ENCODE measurements at places on chromosomes 4 and X.

DNA sequence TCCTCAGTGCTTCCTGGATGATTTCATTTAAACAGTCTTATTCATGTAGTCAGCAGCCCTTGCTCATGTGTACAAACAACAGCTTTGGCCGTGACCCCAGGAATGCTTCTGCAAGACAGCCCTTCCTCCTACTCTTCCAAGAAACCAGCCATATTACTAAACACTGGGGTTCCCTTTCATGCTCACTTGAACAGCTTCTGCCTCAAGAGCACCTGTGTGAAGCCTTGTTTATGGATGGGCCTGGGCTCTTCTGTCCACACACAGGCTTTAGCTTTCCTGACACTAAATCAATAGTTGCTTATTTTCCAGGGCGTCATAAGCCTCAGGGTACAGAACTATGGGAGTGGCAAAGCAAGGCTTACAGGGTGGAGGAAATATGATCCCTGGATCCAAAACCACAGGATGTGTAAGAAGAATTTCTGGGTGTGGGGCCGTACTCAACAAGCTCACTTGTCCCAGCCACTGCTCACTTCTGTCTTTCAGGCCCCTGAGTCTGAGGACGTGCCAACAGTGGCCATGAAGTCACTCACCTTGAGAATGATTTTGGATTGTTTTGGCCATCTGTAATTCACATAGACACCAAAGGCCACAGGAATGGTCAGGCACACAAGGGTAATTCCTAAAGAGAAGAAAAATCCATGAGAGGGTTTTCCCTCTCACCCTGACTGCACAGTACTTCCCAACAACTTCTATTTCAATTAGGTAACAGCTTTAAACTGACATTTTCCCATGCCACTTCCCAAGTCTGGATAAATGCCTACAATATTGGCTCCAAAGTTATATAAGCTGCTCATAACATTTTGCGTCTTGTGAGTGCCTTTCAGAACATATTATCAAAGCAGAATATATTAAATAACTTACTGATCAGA lies 17.7 kb downstream of the SLC10A6 start:
- no peak for DNase-seq

DNA sequence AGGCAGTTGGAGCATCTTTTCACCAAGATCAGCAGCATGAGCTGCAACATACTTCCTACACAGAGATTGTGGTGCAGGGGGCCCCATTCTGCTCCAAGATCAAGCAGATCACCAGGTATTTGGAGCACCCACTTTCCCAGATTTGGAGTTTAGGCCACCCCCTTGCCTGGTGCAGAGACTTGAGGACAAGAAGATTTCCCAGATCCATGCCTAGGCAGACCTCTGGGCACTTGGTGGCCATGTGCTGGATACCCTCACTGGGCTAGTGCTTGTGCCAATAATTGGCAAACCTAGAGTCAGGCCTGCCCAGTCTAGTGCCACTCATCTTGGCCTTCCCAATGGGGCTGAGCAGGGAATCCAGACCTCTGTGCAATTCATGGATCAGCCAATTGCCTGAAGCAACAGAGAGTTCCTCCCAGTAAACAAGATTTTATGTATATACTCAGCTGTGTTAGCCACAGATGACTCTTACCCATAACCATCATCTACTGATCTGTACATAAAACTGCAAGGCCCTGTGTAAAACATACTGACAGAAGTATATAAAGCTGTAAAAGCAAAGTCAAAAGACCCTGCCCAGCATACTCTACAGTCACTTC lies 228.4 kb upstream of the EMCN start:
- no peak for DNase-seq

- DNase-seq: no peak
These were observed 22.9 kb upstream of the USP53 start for GRCh38 chr4:119189638-119190037.

GRCh38 chr4:144174401-144175067 lies 34.0 kb upstream of the GYPA start:
- DNase-seq: peak; percentile 25

DNA sequence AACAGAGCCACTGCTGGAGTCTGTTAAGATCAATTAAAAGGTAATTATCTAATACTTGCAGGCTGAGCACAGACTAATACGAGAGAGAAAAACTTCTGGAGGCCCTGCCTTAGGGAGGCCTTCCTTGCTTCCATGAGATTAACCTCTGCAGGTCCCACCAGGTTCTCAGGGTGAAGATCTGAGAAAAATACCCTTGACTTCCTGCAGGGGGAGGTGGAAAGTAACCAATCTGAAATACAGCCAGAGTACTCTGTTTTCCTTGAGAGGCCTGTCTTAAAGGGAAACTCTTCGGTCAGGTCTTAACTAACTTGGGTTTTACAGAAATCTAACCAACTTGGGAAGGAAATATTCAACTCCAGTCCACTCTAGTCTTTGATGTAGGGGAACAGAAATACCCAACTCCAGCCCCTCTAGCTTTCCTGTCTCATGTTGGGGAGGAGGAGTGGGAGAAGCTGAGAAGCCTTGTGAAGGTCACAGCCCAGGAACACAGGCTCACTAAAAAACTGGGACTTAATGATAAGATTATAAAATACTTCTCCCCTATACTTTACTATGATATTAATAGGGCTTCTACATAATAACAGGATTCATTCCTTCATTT lies 77.1 kb downstream of the TBCK start:
- DNase-seq: no peak

DNA sequence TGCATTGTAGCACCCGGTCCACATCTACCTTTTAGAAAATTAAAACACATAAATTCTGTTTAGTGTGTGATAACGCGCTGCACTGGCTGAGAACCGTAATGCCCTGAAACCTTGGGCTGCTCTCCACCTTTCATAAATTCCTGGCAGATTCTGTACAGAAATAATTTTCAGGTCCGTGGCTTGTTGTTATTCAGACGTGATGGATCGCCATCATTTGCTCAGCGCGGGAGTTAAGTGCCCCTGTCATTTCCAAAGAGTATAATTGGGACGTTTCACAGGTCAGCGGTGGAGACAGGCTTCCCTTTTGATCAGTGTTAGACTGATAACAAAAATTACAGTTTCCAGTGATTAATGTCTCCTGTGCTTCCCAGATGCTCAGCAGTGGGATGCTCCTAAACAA lies 16.5 kb downstream of the UVSSA start:
- no peak for DNase-seq

DNA sequence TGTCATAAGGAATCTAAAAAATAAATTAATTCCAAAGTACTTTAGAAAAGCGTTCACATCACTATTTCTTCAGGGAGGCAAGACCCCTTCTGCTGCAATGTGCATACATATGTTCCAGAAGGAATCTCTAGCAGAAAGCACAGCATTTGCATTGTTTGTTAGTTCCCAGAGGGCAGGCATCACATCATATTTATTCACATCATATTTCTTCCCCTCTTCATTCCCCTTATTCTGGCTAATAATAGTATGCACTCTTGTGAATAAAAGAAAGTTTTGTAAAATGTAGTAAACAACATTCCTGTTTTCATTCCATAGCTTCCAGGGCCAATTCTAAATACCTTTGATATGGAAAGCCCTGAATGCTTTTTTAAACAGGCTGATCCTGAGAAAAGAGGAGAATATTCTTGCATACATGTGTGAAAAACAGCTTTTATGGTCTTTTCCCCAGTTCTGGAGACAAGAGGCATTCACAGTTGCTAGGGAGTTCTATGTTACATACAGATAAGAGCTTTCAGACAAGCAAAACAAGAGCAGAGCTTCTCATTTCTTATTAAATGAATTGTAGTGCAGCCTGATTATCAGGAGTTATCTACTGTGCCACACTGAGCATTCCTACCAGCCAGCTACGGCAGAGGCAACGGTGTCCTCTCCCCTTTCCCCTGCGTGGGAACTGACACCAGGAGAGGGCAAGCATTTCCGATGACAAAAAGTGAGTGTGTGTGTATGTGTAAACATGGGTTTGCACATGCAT lies 15.2 kb downstream of the GATB start:
- DNase-seq: no peak

GRCh38 chrX:14920196-14920595 lies 47.0 kb downstream of the MOSPD2 start:
- DNase-seq: no peak

- no peak for DNase-seq
These were observed 498.4 kb downstream of the PACRGL start for GRCh38 chr4:21198683-21199082.

- no peak for DNase-seq
These were observed 51.8 kb downstream of the CHRDL1 start for GRCh38 chrX:110743679-110744340.

DNA sequence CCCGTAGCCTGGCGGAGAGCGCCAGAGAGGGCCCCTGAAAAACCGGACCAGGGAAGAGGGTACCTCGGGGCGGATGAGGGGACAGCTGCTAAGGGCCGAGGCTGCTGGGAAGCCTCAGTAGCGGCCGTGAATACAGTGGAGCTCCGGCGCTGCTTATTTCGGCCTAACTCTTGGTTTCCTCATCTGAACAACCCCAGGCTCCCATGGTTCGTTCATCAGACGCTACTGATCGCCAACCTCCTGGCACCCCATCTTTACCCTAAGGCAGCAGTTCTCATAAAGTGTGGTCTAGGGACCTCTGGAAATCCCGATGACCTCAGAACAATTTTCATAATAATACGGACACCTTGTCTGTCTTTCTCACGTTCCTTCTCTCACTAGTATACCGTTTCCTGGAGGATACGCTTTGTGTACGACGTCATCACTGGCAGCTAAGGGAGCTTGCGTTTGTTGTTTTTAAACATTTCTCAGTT lies 645 bp upstream of the RAB28 start:
- no peak for DNase-seq

- DNase-seq: no peak
These were observed 78.0 kb upstream of the MAD2L1 start for GRCh38 chr4:120144634-120145033.

GRCh38 chrX:43643201-43643600 lies 12.9 kb upstream of the MAOA start:
- no peak for DNase-seq

DNA sequence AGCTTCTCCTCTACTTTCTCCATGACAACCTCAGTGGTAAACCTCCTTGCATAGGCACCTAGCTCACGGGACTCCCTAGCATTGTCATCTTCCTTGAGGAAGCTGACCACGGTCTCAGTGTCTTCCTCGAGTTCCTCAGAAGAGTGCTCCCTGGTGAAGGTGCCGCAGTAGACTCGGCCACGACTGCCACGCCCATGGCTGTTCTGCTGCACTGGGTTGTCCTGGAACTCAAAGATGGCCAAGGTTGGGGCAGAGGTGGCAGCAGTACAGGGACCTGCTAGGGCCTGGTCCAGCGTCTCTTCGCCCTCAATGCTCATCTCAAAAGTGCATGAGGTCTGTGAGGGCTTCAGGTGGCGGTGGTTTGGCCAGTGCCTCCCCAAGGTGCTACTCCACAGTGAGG lies 147.9 kb upstream of the ARHGEF9 start:
- DNase-seq: no peak

- DNase-seq: no peak
These were observed 304.9 kb downstream of the DHX15 start for GRCh38 chr4:24279469-24279868.

- DNase-seq: no peak
These were observed 394.5 kb downstream of the RAB28 start for GRCh38 chr4:13089659-13089998.

GRCh38 chr4:10106421-10107039 lies 10.1 kb downstream of the WDR1 start:
- DNase-seq: no peak

DNA sequence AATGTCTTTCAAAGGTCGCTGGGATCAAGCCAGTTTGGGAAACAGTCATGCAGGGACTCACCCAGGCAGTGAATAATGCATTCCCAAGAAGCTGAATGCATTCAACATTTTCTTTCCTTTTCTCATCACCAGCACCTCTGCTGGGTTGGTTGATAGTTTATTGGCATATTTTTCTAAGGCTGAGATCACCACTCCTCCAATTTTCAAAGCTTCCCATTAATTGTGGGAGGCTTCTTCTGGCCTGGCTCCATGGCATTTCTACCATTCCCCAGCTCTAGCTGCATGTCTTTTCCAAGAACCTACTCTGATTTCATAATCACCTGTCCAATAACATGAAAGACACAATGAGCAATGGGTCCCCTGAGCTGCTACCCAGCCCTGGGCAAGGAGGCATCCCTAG lies 35.8 kb downstream of the CHRDL1 start:
- no peak for DNase-seq

DNA sequence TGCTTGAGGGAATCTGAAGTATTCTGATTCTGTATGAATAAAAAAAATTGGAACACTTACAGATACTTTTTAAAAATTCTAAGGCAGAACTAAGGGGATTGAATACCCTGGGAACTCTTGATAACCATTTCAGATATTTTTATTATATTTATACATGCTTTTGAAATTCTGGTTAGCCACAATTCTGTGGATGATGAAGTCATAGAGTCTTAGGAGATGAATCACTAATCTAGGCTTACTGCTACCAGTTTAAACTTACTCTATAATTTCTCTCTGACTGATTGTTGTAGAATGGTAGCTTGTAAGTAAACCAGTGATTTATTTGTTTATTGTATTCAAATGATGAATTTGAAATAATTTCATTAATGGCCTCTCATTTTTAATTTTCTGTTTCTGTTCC lies 11.4 kb upstream of the SLAIN2 start:
- DNase-seq: no peak

GRCh38 chr4:17230727-17231126 lies 281.2 kb downstream of the QDPR start:
- DNase-seq: no peak

GRCh38 chr4:1579001-1579900 lies 104.9 kb downstream of the FAM53A start:
- no peak for DNase-seq

- DNase-seq: no peak
These were observed 74.6 kb downstream of the AMELX start for GRCh38 chrX:11367609-11368430.

DNA sequence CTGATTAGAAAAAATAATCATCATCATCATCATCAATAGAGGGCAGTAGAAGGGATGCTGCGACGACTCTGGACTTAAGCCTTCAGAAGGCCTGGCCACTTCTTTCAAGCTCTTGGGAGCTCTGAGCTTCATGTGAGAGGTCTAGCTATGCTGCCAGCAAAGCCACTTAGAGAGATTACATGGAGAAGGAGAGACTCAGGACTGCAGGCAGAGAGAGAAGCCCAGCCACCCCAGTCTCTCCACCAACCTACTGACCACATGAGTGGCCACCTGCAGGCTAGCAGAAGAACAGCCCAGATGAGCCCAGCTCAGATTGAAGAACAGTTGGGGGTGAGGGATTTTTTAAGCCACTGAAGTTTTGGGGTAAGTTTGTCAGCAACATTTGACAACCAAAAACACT lies 17.1 kb upstream of the TMEM150C start:
- no peak for DNase-seq

DNA sequence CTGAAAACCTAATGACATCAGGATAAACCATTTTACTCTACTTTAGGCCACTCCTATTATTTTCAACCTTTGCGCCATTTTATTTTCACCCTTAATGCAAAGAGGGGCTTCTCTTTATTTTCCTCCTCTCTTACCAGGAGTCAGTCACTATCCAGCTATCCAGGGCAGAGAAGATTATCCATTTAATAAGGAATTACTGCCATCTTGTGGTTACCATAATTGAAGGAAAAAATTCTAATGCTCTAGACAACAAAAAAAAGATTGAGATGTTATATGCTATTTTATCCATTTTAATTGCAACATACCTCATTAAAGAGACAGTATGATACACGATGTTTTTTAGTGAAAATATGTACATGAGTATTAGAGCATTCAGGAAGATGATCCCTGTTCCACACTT lies 514.5 kb upstream of the FAM241A start:
- DNase-seq: no peak

Data from right renal cortex interstitium (tissue), 3 donors.